ENCODE measurements at places on chromosomes 5 and 9. TPM values are rescaled to one million over a fixed set of nuclear protein-coding genes. Genes with fewer than 3 reads are reported as not detected.

- H3K4me1 ChIP-seq = no peaks in the 10 kb centered on the region
- H3K4me3 ChIP-seq = no peak overlapping the region
- H3K27ac ChIP-seq = no peak overlapping the region
- no peaks in the 10 kb centered on the region for H3K27me3 ChIP-seq
- peaks cover under 1% of the 10 kb centered on the region for H3K36me3 ChIP-seq
Observed at GRCh38 chr9:95058121-95058785, 259.3 kb downstream of the FANCC start.

GRCh38 chr5:36457511-36458270 lies 148.7 kb upstream of the SLC1A3 start:
- H3K4me1 ChIP-seq = no peaks in the 10 kb centered on the region
- no peak overlapping the region for H3K4me3 ChIP-seq
- H3K27ac ChIP-seq = no peak overlapping the region

- H3K36me3 ChIP-seq = peaks cover 51% of the 10 kb centered on the region
- H3K27me3 ChIP-seq = no peaks in the 10 kb centered on the region
- H3K4me3 ChIP-seq = no peak overlapping the region
- no peaks in the 10 kb centered on the region for H3K4me1 ChIP-seq
- DNase-seq = no peak
Observed at GRCh38 chr9:128178806-128179431, 12.5 kb downstream of the CIZ1 start.

- H3K4me3 ChIP-seq = no peak overlapping the region
- no peak overlapping the region for H3K27ac ChIP-seq
- DNase-seq = no peak
- H3K4me1 ChIP-seq = peaks cover 9% of the 10 kb centered on the region
Observed at GRCh38 chr5:93831449-93831848, 90.0 kb upstream of the POU5F2 start.

DNA sequence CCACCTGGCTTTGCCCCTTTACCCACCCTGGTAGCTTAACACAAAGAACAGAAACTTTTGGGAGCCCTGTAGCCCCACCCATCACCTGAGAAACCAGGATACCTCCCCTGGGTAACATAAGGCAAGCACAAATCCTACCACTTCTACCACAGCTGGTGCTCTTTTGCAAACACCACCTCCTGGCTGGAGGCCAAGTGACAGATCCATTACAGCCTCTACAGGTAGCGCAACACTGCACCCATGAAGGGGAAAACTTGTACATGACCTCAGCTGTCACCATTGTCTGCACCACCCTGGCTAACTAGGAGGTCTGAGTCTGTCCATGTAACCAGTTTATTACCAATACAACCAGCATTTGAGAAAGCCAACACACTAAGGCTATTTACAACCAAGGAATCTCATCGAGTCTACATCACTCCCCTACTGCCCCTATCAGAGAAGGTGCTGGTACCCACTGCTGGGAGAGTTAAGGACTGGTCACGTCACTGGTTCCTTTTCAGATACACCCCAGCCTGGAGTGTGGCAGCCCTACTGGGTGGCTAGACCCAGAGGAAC lies 128.6 kb downstream of the PJA2 start:
- H3K36me3 ChIP-seq = no peaks in the 10 kb centered on the region
- no peak overlapping the region for H3K4me3 ChIP-seq
- no peak overlapping the region for H3K27ac ChIP-seq
- H3K4me1 ChIP-seq = no peaks in the 10 kb centered on the region
- no peak for DNase-seq

- no peak overlapping the region for H3K27ac ChIP-seq
- H3K4me3 ChIP-seq = no peak overlapping the region
- H3K36me3 ChIP-seq = peaks cover 10% of the 10 kb centered on the region
Observed at GRCh38 chr5:72241346-72242003, 78.6 kb downstream of the MRPS27 start.

- no peaks in the 10 kb centered on the region for H3K27me3 ChIP-seq
- H3K4me3 ChIP-seq = peak overlapping the region; percentile 70
- peaks cover 11% of the 10 kb centered on the region for H3K4me1 ChIP-seq
Observed at GRCh38 chr9:21974722-21975409, 19.3 kb downstream of the CDKN2A start.

- H3K27ac ChIP-seq = no peak overlapping the region
- no peaks in the 10 kb centered on the region for H3K4me1 ChIP-seq
- H3K27me3 ChIP-seq = peaks cover 39% of the 10 kb centered on the region
- DNase-seq = no peak
- no peak overlapping the region for H3K4me3 ChIP-seq
Observed at GRCh38 chr9:87259543-87260518, 237.8 kb upstream of the DAPK1 start.

DNA sequence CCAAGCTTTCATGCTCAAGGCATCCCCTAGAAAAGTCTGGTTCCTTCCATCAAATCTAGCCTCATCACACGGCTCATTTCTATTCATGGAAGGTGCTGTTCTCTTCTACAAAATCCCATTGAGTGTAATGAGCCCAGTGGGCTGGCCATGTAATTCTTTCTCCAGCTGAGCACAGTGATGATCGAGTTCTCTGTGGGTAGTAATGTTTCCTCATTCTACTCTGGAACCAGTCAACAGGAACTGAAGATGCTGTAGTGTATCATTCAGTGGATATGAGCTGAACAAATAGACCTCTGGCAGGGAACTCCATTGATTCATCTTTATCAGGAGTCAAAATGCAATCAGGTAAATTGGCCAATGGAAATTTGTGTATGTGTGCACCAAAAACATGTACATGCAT lies 149.2 kb downstream of the LRRC70 start:
- H3K27ac ChIP-seq = no peak overlapping the region
- no peak for DNase-seq
- H3K27me3 ChIP-seq = no peaks in the 10 kb centered on the region
- H3K4me1 ChIP-seq = no peaks in the 10 kb centered on the region

- no peak for DNase-seq
- H3K27ac ChIP-seq = no peak overlapping the region
Observed at GRCh38 chr5:23396346-23396745, 111.1 kb upstream of the PRDM9 start.

- no peak overlapping the region for H3K4me3 ChIP-seq
- no peaks in the 10 kb centered on the region for H3K27me3 ChIP-seq
- no peaks in the 10 kb centered on the region for H3K4me1 ChIP-seq
- DNase-seq = no peak
- H3K36me3 ChIP-seq = no peaks in the 10 kb centered on the region
- H3K27ac ChIP-seq = no peak overlapping the region
Observed at GRCh38 chr5:91058575-91058974, 324.5 kb downstream of the ARRDC3 start.

DNA sequence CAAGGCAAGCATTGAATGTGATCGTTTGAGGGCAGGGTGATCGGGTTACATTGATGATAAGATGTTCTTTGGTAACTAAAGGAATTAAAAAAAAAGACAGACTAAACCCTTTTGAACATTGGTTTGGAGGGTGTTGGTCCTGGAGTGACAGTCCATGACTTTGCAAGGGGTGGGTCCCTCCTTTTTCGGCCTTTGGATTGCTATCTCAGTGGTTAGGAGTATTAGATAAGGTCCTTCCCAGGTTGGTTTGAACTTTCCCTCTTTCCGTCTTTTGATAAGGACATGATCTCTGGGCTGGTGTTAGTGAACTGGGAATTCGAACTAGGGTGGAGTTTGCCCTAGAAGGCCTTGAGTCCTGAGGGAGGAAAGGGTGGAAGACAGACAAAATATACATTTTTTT lies 5.4 kb upstream of the ABO start:
- no peaks in the 10 kb centered on the region for H3K27me3 ChIP-seq
- H3K27ac ChIP-seq = no peak overlapping the region
- H3K4me1 ChIP-seq = no peaks in the 10 kb centered on the region
- H3K4me3 ChIP-seq = no peak overlapping the region

- no peak overlapping the region for H3K4me3 ChIP-seq
- DNase-seq = no peak
- no peak overlapping the region for H3K27ac ChIP-seq
- H3K4me1 ChIP-seq = no peaks in the 10 kb centered on the region
Observed at GRCh38 chr5:51371052-51371451, 12.2 kb upstream of the ISL1 start.

- peaks cover 15% of the 10 kb centered on the region for H3K36me3 ChIP-seq
- peaks cover 40% of the 10 kb centered on the region for H3K4me1 ChIP-seq
- no peak for DNase-seq
- H3K27ac ChIP-seq = peak within 1 kb of the TSS; percentile 79
Observed at GRCh38 chr5:180802325-180803180, at the start of gene MGAT1. TSS of gene MGAT1 (minus strand) at chr5:180802806. CDS start at chr5:180792971, 9,835 bp downstream.

- no peak overlapping the region for H3K4me3 ChIP-seq
- no peaks in the 10 kb centered on the region for H3K36me3 ChIP-seq
- H3K27me3 ChIP-seq = no peaks in the 10 kb centered on the region
- no peak overlapping the region for H3K27ac ChIP-seq
- peaks cover 5% of the 10 kb centered on the region for H3K4me1 ChIP-seq
- DNase-seq = no peak
Observed at GRCh38 chr9:133181561-133181960, 17.8 kb upstream of the GBGT1 start.

- H3K27me3 ChIP-seq = peaks cover 15% of the 10 kb centered on the region
- no peak for DNase-seq
- H3K4me1 ChIP-seq = peaks cover 23% of the 10 kb centered on the region
- no peak overlapping the region for H3K27ac ChIP-seq
Observed at GRCh38 chr9:130327781-130328348, 62.3 kb downstream of the HMCN2 start.

DNA sequence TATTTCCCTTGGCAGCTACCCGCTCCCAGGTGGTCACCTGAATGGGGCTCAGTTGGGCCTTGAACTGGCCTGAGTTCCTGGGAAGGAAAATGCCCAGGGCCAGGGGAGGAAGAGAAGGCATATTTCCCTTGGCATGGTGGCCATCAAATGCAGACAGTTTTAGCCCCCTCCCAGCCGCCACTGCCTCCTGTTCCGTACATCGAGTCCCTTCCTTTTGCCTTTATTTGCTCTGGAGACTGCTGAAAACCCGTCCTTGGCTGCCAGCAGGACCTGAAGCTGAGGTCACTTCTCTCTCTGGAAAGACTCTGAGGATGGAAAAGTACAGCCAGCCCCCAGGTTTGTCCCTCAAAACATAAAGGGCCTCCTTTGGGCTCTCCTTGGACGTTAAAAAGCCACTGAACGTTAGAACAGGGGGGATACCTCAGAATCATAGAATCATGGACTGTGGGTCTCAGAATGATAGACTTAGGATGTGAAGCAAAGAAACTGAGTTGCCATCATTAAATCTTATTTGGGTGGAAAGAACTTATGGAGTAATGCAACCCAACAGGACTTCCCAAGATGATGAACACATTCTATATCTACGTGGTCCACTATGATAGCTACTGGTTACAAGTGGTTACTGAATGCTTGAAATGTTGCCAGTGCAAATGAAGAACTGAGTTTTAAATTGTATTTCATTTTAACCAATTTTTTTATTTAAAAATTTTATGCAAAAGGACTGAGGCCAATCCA lies 7.1 kb downstream of the SPARC start:
- H3K4me1 ChIP-seq = peaks cover 5% of the 10 kb centered on the region
- no peaks in the 10 kb centered on the region for H3K36me3 ChIP-seq
- H3K27me3 ChIP-seq = 0 out of 2 replicates have a peak, but pooled peaks cover 3% of the 10 kb centered on the region
- DNase-seq = no peak
- no peak overlapping the region for H3K27ac ChIP-seq

DNA sequence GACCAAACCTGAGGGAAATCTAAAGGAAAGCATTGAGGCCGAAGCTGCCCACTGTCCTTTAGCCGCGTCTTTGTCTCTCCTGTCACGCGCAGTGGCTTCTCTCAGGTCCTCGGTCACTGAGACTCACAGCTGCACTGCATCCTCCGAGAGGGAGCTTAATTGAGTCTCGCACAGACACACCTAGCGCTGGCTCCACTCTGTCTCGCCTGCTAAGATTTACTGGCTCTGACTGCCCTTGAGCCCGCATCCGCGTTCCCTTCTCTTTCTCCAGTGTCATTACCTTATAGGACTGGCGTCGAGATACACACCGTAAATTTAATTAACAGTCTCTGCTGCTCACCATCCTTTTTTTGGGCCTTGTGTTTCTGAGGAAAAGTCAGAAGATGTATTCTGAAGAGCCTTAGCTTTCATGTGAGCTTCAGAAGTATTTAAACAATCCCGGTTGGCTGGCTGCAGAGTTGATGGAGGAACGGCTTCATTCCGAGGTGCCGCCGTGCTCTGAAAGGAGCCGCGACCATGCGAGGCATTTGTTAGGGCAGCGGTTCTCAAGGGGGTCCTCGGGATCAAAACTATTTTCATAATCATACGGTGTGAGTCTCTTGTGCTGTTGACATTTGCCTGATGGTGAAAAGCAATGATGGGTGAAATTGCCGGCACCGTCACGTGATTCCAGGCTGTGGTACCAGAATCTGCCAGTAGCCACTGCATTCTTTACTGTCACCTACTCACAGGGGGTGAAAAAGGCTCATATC lies 58.3 kb downstream of the GPR107 start:
- H3K4me1 ChIP-seq = no peaks in the 10 kb centered on the region
- no peaks in the 10 kb centered on the region for H3K36me3 ChIP-seq
- H3K27ac ChIP-seq = no peak overlapping the region
- no peak overlapping the region for H3K4me3 ChIP-seq
- no peaks in the 10 kb centered on the region for H3K27me3 ChIP-seq
- DNase-seq = no peak

DNA sequence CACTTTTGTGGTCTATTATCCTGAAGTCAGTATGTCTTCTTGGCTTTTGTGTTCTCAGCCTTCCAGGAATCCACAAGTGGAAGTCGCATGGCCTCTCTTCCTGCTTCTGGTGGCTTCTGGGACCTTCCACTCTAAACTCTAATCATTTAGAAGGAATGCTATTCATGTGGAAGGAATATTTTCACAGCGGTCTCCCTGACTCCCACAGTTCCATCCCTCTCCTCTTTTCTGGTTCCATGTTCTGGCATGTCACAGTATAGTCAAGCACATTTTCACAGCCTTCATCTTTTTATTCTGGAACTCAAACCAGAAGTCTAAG lies 7.3 kb upstream of the RAI14 start:
- no peaks in the 10 kb centered on the region for H3K27me3 ChIP-seq
- no peak overlapping the region for H3K4me3 ChIP-seq
- no peaks in the 10 kb centered on the region for H3K36me3 ChIP-seq
- no peak for DNase-seq
- no peaks in the 10 kb centered on the region for H3K4me1 ChIP-seq

TYRP1 gene
- not detected for total RNA-seq

ZNF879 gene
- not detected for total RNA-seq

DROSHA gene
- total RNA-seq = 73.5 TPM

SLC34A1 gene
- total RNA-seq = not detected

ANKS6 gene
- 39.2 TPM for total RNA-seq

IL13 gene
- not detected for total RNA-seq

SLC6A18 gene
- not detected for total RNA-seq

TLX3 gene
- total RNA-seq = 4.6 TPM

FRMD3 gene
- 0.89 TPM for total RNA-seq

SHC3 gene
- total RNA-seq = 0.27 TPM

PCDHGA2 gene
- total RNA-seq = not detected

CTXN3 gene
- not detected for total RNA-seq

TMEM245 gene
- 34.8 TPM for total RNA-seq

Measured in HCT116 (cell line).